ENCODE measurements at places on chromosomes 4 and X.

- DNase-seq: no peak
Observed at GRCh38 chr4:73208376-73208775, 50.2 kb downstream of the ANKRD17 start.

DNA sequence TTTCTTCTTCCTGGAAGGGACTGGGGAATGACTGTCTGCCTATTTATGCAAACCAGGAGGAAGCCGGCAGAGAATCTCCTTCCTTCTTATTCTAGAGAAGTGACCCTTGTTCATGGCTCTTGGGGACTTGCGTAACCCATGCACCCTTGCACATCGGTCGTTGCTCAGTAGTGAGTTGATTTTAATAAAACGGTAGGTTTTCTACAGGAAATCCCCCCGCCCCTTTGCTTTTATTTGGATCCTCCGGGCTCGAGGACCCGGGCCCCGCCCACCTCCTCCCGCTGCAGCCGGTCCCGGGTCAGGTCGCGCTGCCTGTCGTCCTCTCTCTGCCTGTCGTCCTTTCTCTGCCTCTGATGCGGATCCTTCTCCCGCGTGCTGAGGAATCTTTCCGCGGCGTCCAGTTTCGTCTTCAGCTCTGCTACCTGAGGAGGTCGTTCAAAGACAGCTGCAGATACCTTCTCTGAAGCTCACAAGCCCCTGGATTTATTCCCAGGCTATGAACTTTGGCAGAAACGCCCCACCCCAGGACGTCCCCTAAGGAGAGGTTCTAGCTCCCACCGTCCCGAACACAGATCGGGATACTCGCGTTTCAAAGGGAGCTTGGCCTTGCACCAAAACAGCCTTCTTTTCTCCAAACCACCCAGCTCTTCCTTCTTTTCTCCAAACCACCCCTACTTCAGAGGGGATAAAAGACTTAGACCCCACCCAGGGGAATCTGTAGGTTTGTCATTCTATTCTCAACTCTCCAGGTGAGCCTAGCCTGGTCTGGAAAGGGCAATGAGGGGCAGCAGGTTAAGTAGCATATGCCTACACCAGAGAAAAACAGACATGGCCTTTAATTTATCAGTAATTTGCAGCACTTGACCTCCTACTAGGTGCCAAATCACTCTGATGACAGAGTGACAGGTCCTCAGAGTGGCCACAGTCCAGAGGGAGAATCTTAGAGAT, 7.0 kb downstream of the TNIP3 start:
- no peak for DNase-seq

DNA sequence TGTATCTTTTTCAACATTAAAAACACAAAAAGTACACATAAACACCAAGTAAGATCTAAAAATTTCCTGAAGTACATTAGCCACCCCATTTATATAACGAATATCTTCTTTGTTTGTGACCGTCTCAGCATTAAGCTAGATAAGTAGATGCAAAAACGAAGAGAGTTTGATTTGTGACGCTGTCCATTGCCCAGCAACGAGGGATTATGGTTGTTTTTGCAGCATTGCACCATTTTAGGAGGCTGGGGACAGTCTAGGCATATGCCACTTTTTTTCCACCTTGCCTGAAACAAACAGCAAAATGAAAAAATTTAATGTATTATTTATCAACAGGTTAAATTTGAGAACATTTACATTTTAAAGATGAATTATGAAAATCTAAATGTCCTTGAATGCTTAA, 12.0 kb upstream of the IGSF1 start:
- DNase-seq: no peak

GRCh38 chrX:119981286-119982070, 37.9 kb upstream of the NKAP start:
- no peak for DNase-seq

- peak; percentile 33 for DNase-seq
Observed at GRCh38 chr4:71526637-71527406, 188.0 kb downstream of the SLC4A4 start.

- DNase-seq: no peak
Observed at GRCh38 chr4:155402941-155403340, 26.2 kb upstream of the MAP9 start.

- no peak for DNase-seq
Observed at GRCh38 chrX:65813245-65813644, 145.8 kb downstream of the MSN start.

DNA sequence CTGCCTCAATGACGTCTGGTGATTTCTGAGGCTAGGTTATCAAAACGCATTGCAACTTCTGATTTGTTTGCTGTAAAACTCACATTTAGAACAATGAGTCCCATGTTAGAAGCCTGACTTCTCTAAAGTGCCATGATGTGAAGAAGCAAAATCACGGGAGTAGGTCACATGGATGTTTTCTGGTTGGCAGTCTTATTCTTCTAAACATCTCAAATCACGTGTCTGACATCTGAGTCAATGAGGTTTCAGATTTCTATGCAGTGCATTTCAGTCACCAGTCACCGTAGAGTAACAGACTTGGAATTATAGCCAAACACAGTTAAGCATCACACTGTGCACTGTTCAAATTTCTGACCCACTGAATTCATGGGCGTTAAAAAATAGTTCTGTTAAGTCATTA, 482.1 kb downstream of the TMA16 start:
- no peak for DNase-seq

GRCh38 chr4:16812041-16812440, 86.4 kb downstream of the LDB2 start:
- no peak for DNase-seq

DNA sequence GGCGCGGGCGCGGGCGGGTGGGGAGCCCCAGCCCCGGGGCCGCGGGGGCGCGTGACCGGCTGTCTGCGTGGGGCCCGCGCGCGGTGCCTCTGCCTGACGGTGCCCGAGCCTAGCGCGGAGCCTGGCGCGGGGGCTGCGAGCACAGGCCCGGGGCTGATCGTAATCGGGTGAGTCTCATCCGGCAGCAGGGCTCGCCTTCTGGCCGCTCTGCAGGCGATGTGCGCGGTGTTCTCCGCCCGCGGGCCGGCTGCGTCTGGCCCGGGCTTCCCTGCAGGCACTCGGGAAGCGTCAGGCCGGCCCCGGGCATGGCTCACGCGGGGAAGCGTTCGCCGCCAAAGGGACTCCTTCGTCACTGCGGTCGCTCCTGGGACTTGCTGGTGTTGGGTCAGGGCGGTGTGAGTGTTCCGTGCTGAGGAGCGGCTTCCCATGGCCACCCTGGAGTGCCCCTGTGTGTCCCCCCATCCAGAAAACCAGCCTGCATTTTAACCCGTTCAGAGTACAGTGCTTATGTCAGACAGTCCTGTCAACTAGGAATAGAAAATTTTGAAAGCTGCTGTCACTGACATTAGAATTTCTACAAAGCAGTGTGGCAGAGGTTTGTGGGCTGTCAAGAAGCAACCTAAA, 40.6 kb downstream of the FAM149A start:
- no peak for DNase-seq

All from iPS DF 19.7 (cell line).